ENCODE measurements at places on chromosomes 16 and 17. TPM values are rescaled to one million over a fixed set of nuclear protein-coding genes. Genes with fewer than 3 reads are reported as not detected.

PIGQ gene
- 25.8 TPM for total RNA-seq

ARL5C gene
- not detected for total RNA-seq

ABI3 gene
- total RNA-seq: not detected

PDILT gene
- total RNA-seq: not detected

SPECC1 gene
- total RNA-seq: 28.1 TPM

Data from smooth muscle cell of the umbilical artery (primary cell).